ENCODE measurements at places on chromosomes 16 and 17.

DNA sequence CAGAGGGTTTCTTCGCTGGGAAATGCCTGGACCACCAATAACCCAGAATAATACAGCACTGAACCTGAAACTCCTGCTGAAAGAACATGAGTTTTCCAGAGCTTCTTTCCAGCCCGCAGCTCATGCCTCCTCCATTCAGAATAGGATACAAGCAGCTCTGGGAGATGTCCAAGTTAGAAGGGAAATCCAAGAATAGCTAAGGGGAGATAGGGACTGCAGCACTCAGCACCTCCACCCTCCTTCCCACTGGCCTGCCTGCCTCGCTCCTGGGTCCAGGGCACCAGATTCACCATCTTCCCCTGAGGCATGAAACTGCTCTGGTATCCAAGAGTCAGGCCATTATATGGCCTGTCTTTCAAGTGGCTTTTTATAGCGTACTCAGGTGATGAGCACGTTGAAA is 4.1 kb downstream of the KRT31 start:
- no peak for DNase-seq

GRCh38 chr16:57060323-57061083 is 31.9 kb upstream of the CPNE2 start:
- DNase-seq: no peak

DNA sequence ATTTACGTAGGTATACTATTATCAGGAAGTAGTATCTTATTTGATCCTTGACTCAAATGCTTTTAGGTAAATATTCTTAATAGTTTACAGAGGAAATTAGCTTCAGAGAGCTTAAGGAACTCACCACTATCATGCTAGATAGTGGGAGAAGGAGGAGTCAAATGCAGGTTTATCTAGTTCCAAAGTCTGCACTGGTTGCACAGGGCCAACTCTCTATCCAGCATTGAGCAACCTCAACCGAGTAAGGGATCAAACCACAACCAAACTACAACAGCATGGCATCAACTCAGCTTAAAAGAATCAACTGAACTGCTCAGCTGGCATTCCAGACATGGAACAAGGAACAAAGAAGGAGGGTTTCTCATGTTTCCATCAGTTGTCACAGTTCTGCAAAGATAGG is 306.0 kb downstream of the MAF start:
- DNase-seq: no peak

DNA sequence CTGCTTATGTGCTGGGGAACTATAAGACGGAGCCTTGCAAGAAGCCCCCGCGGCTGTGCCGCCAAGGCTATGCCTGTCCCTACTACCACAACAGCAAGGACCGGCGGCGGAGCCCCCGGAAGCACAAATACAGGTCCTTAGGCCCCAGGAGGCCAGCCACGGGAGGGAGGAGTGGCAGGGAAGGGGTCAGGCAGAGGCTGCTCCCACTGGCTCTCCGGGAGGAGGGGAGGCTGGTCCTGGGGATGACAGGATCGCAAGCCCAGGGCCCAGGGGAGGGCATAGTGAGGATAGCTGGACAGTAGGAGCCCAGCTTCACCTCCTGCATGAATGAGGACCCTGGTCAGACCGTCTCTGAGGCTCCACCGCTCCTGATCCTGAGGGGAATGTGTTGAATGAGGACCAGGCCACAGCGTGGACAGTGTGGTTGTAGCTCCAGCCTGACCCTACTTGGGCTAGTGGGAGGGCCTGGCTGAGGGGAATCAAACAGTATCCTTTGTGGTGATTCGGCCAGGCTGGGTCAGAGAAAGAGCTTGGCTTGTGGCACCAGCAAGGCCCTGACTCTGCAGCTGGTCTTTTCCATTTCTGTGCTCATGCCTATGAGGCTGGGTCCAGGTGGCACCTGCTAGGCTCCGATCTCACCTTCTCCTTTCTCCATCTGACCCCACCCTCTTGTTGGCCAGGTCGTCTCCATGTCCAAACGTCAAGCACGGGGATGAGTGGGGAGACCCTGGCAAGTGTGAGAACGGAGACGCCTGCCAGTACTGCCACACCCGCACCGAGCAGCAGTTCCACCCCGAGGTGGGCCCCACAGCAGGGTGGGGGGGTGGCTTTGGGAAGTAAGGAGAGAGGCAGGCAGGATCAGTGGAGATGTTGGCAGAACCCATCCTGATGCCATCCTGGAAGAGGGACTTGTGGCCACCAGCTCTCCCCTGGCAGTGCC is 28.7 kb downstream of the UNK start:
- no peak for DNase-seq

- no peak for DNase-seq
These were observed 1139.8 kb downstream of the CDH11 start for GRCh38 chr16:63982110-63982509.

DNA sequence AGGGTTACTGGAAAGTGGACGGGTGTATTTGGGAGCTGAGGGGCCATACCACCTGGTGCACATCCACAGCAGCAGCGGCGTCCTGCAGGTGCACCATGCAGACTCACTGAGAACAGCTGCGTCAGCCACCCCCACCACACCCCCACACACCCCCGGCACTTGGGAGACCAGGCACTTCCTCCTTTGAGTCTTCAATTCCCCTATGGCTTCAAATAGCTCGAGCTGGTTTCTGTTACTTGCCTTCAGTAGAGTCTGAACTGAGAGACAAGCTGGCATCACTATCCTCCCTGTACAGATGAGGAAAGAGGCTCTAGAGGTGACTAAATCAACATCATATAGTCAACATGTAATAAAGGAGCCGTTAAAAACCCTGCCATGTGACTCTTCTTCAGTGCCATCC is 15.4 kb downstream of the CUEDC1 start:
- no peak for DNase-seq

DNA sequence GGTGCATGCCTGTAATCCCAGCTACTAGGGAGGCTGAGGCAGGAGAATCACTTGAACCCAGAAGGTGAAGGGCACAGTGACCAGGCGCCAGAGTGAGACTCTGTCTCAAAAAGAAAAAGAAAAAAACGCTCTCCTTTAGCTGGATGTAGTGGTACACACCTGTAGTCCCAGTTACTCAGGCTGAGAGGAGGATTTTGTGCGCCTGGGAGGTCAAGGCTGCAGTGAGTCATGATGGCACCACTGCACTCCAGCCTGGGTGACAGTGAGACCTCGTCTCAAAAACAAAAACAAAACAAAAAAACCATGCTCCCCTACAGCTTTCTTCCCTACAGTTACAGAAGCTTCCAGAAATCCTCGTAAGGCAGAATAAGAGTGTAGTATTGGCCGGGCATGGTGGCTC is 33.1 kb upstream of the ST6GALNAC1 start:
- no peak for DNase-seq

Data from stimulated activated CD8-positive, alpha-beta memory T cell treated with anti-CD3 and anti-CD28 coated beads, Interleukin-4, amount 100 ng/mL, for 48 hours (primary cell).